ENCODE measurements at places on chromosomes 6 and 20.

DNA sequence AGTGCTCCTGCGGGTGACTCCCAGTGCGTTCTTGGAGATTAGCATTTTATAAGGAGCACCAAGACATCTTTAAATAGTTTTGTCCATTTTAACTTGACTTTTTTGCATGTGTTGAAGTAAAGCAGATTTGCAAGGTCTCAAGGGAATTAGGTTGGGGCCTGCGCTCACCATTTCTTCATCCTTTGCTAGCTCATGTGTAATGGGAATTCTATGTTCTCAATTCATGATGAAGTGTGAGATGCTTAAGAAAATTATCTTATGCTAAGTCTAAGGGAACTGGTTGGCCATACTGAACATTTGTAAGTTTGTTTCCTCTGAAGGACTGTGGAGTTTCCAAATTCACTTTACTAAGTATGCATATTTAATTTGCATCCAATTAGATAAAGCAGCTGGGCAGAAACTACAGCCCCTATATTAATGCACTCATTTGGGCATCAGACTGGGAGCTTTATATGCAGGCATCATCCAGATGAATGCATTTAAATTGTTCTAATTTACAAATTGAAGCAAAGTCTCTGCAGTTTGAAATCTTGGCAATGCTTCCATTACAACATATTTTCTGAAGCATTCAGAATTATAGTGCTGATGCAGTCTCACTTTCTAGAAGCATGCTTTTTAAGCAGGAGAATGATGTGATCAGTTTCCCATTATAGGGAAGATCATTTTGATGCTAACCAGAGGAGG lies 108.3 kb upstream of the AKAP12 start:
- DNase-seq = no peak
- H3K27me3 ChIP-seq = no peaks in the 10 kb centered on the region
- H3K27ac ChIP-seq = no peak overlapping the region
- no peak overlapping the region for H3K4me3 ChIP-seq
- no peaks in the 10 kb centered on the region for H3K4me1 ChIP-seq

- no peaks in the 10 kb centered on the region for H3K36me3 ChIP-seq
- no peak overlapping the region for H3K4me3 ChIP-seq
- DNase-seq = no peak
- H3K4me1 ChIP-seq = no peaks in the 10 kb centered on the region
- no peaks in the 10 kb centered on the region for H3K27me3 ChIP-seq
Observed at GRCh38 chr6:46044881-46045617, 29.4 kb upstream of the CLIC5 start.

DNA sequence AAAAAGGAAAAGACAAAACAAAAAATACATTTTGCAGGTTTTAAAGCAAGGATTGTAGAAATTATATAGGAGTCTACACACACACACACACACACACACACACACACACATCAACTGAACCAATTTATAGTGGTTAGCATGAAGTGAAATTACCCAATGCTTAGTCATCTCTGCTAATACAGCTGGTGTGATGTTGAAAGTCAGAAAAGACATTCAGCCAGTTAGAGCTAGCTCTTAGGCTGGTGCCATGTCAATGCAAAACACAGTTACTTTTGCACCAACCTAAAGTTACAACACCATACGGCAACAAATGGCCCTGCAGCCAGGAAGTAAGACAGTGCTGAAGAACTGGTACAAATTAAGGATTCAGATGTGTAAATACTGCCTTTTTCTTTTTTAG lies 15.2 kb downstream of the FAM210B start:
- DNase-seq = no peak
- H3K4me3 ChIP-seq = no peak overlapping the region
- H3K4me1 ChIP-seq = no peaks in the 10 kb centered on the region

GRCh38 chr6:692356-692851 lies 535 bp downstream of the EXOC2 start:
- peak; percentile 58 for DNase-seq
- no peaks in the 10 kb centered on the region for H3K36me3 ChIP-seq
- no peaks in the 10 kb centered on the region for H3K27me3 ChIP-seq
- H3K4me1 ChIP-seq = peaks cover 9% of the 10 kb centered on the region
- H3K27ac ChIP-seq = peak overlapping the region; percentile 68
- H3K4me3 ChIP-seq = peak overlapping the region; percentile 93

- no peaks in the 10 kb centered on the region for H3K27me3 ChIP-seq
- no peaks in the 10 kb centered on the region for H3K36me3 ChIP-seq
- no peak overlapping the region for H3K4me3 ChIP-seq
- H3K27ac ChIP-seq = no peak overlapping the region
- no peaks in the 10 kb centered on the region for H3K4me1 ChIP-seq
Observed at GRCh38 chr6:71290611-71291010, 2.0 kb downstream of the OGFRL1 start.

GRCh38 chr20:50450881-50451752 lies 59.1 kb upstream of the PTPN1 start:
- no peak overlapping the region for H3K4me3 ChIP-seq
- H3K27me3 ChIP-seq = no peaks in the 10 kb centered on the region
- peak overlapping the region; percentile 54 for H3K27ac ChIP-seq
- DNase-seq = no peak
- peaks cover 14% of the 10 kb centered on the region for H3K4me1 ChIP-seq
- H3K36me3 ChIP-seq = no peaks in the 10 kb centered on the region
